Heart right ventricle (tissue), 16 donors: ENCODE measurements at places on chromosomes 7 and 10. TPM values are rescaled to one million over a fixed set of nuclear protein-coding genes. Genes with fewer than 3 reads are reported as not detected.

- H3K4me1 ChIP-seq, result no peaks in the 10 kb centered on the region
- H3K27me3 ChIP-seq, result no peaks in the 10 kb centered on the region
- H3K4me3 ChIP-seq, result no peak overlapping the region
- H3K27ac ChIP-seq, result no peak overlapping the region
- DNase-seq, result no peak
These were observed 21.5 kb downstream of the INSYN2A start for GRCh38 chr10:127174866-127175265.

GRCh38 chr7:34311591-34311990 lies 346.4 kb upstream of the NPSR1 start:
- no peaks in the 10 kb centered on the region for H3K36me3 ChIP-seq
- H3K27ac ChIP-seq, result no peak overlapping the region
- H3K4me3 ChIP-seq, result no peak overlapping the region
- no peak for DNase-seq

Gene ELOVL3
- not detected for total RNA-seq

Gene LRRC4
- 3.2 TPM for total RNA-seq

Gene KLF14
- 0.23 TPM for total RNA-seq

Gene KIAA1549
- total RNA-seq, result 1.9 TPM

Gene OPALIN
- not detected for total RNA-seq

Gene RNF32
- total RNA-seq, result 1.00 TPM

Gene BMS1
- total RNA-seq, result 13.9 TPM

GRCh38 chr10:101291331-101292193 lies 62.3 kb upstream of the LBX1 start:
- no peaks in the 10 kb centered on the region for H3K36me3 ChIP-seq
- H3K4me1 ChIP-seq, result peaks cover 11% of the 10 kb centered on the region
- DNase-seq, result peak; percentile 59
- peaks cover 68% of the 10 kb centered on the region for H3K27me3 ChIP-seq
- H3K27ac ChIP-seq, result peak overlapping the region; percentile 53
- peak overlapping the region; percentile 64 for H3K4me3 ChIP-seq

DNA sequence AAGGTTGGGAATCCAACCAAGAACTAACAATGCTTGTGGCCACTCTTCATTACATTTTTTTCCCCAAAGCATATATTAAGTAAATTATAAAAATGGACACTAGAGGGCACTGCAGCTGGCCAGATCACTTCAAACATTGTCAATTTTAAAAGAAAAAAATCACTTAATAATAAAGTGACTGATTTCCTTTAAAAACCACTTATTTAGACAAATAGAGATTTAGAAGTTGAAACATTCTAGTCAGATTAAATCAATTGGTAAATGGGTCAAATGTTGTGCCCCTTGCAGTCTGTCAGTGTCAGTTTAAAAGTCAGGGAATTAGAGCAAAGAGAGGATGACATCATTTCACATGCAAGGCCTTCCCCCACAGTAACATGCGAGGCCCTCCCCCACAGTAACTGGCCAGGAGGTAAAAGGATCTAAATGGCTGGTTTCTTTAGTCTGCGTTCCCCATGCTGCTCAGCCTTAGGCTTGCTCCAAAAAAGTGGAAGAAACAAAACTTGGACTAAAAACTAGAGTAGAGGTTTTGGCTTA lies 177.9 kb downstream of the SKAP2 start:
- H3K4me1 ChIP-seq, result no peaks in the 10 kb centered on the region
- no peak overlapping the region for H3K27ac ChIP-seq
- H3K4me3 ChIP-seq, result no peak overlapping the region
- DNase-seq, result no peak

GRCh38 chr10:65312876-65313275 lies 1613.0 kb upstream of the LRRTM3 start:
- H3K27me3 ChIP-seq, result no peaks in the 10 kb centered on the region
- no peaks in the 10 kb centered on the region for H3K4me1 ChIP-seq
- no peak for DNase-seq
- no peak overlapping the region for H3K27ac ChIP-seq

Gene LRIT1
- total RNA-seq, result not detected

Gene PHYH
- total RNA-seq, result 97.3 TPM

DNA sequence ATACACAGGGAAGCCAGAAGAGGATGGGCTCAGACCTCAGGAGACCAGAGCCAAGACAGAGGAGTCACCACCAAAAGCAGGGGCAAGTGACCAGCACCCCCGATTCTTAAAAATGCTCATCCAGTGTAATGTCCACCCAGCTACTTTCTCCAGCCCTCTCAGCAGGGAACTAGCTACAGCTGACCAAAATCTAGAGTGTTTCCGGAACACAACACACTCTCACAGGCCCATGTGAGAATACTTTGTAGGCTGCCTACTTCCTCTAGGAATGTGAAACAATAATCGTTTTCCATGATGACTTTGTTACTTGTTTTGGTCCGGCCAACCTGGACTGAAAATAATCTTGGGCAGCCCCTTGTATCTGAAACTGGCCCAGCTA lies 14.5 kb downstream of the PSAP start:
- peak; percentile 25 for DNase-seq
- no peaks in the 10 kb centered on the region for H3K27me3 ChIP-seq
- H3K36me3 ChIP-seq, result peaks cover 10% of the 10 kb centered on the region
- peak overlapping the region; percentile 90 for H3K27ac ChIP-seq
- peaks cover 99% of the 10 kb centered on the region for H3K4me1 ChIP-seq
- peak overlapping the region; percentile 10 for H3K4me3 ChIP-seq

Gene HOXA11
- not detected for total RNA-seq

- no peaks in the 10 kb centered on the region for H3K36me3 ChIP-seq
- no peak overlapping the region for H3K4me3 ChIP-seq
- no peak for DNase-seq
- H3K27ac ChIP-seq, result no peak overlapping the region
- no peaks in the 10 kb centered on the region for H3K27me3 ChIP-seq
These were observed 15.6 kb upstream of the SLC25A13 start for GRCh38 chr7:96337519-96337918.

DNA sequence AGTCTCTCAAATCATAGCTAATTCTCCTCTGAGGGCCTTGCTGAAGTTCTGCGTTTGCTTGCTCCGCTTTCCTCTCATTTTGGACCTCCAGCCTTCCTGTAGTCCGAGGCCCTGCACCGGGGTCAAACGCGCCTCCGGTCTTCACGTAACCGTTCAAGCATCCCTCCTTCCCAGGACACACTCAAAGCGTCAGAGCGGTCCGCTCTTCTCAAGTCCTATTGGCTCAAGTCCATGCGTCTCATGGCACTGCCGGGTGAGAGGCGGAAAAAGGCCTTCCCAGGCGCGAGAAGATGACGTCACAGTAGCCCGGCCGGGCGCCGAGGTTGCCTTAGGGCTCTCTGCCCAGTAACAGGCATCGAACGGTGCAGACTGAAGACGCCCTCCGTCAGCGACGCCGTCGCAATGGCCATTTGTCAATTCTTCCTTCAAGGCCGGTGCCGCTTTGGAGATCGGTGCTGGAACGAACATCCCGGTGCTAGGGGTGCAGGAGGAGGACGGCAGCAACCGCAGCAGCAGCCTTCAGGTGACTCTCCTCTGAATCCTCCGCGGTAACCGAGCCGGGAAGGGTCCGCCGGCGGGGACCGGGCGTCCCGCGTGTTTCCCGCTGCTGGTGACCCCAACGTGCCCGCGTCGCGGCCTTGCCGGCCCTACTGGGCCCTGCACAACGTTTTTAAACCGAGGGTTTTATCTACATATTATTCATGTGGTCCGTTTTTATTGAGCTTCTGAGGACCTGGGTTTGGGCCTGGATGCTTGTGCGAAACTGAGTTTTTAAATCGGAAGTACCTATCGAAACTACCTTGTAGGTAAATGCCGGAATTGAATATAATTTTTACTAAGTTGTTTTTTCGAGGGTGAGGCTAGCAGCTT lies at the start of gene NUP42:
NUP42 (plus strand) TSS at position 365 of the 870 bp plus-strand sequence; CDS start at position 403, 38 bp downstream.
- H3K4me1 ChIP-seq, result peaks cover 14% of the 10 kb centered on the region
- DNase-seq, result peak; percentile 96
- H3K4me3 ChIP-seq, result peak within 1 kb of the TSS; percentile 69
- no peaks in the 10 kb centered on the region for H3K27me3 ChIP-seq

DNA sequence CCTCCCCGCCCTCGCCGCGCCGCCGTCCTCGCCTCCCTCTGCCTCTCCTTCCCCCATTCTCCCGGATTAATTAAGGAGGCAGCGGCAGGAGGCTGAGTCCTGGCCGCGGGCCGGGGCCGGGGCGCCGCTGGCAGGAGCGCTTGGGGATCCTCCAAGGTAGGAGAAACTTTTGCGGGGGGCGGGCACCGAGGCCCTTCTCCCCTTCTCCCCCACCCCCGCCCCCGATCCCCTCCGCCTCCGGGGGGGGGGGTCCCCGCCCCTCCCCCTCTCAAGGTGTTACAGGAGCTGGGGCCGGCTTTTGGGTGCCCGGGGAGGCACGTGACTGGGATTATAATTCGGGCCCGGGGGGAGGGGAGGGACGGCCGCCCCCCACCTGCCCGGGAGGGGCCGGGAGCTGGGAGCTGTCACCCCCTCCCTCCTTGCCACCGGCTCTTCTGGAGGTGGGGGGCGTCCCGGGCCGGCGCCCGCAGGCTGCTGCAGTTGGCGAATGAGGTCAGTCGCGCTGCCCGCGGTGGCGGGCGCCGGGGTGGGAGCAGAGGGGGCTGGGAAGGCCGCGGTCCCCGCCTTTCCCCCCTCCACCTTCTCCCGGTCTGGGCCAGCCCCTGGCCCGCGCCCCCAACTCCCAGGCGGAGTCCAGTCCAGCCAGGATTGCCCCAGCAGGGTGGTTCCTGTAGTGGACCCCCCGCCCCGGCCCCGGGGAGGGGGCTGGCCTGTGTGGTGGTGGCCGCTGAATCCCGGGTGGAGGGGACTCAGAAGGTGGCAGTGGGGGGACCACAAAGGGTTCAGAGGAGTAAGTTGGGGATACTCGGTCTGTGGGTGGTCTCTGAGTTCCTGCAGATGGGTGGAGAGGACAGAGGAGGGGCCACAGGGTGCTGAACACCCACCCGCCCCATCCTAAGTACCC lies 567 bp downstream of the GTF2IRD1 start:
- no peaks in the 10 kb centered on the region for H3K36me3 ChIP-seq
- peak overlapping the region; percentile 90 for H3K27ac ChIP-seq
- H3K4me3 ChIP-seq, result peak overlapping the region; percentile 78
- peak; percentile 39 for DNase-seq
- H3K27me3 ChIP-seq, result peaks cover 25% of the 10 kb centered on the region

DNA sequence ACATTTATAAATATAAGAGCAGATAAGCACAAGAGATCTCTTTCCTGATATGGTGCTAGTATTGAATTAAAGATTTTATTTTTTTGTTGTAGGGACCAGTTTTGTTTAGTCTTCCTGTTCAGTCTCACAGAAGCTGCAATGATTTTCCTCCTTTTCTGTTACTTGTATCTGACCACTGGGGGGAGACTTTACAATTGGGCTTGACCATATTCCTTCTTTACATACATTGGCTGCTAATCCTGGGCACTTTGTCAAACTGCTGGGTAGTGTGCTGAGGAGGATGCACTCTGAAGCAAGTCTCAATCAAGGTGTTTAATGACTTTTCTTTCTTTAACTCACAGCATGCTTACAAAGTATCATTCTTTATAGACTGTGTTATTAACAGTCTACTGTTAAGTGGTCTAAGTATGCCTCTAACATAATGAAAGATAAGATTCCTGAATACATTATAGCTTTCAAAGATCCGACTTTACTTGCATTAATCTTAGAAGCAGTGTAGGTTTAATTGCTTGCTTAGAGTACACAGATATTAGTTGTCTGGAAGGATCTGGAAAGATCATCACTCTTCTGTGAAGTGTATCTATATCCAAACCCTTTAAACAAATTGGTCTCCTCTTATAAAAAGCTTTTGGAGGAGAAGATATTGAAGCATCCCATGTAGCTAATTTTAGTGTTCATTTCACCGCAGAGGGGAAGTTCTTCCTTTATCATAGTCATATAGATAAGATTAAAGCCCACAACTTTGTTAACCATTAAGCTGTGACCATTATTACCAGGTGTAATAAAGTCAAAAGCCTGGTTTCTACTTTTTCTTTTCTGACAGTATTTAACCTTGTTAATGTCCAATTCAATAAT lies 3.1 kb downstream of the PALS2 start:
- H3K4me3 ChIP-seq, result no peak overlapping the region
- no peaks in the 10 kb centered on the region for H3K27me3 ChIP-seq
- no peaks in the 10 kb centered on the region for H3K36me3 ChIP-seq

GRCh38 chr10:81866753-81867152 lies 8.2 kb upstream of the NRG3 start:
- no peaks in the 10 kb centered on the region for H3K27me3 ChIP-seq
- H3K36me3 ChIP-seq, result no peaks in the 10 kb centered on the region
- no peak overlapping the region for H3K4me3 ChIP-seq
- H3K4me1 ChIP-seq, result no peaks in the 10 kb centered on the region

DNA sequence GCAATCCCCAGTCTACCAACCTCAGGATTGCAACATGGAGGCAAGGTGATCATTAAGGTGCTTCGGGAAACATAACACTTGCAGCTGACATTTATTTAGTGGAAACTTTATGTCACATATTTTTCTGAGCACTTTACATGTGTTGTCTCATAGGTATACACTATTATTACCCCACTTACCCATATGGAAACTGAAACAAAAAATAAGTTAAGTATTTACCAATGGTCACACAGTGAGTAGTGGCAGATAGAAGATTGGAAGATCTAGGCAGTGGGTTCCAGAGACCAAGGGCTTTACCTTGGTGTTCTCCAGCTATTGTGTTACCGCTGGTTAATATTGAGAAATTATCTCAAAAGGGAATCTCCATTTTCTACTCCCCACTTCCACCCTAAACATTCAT lies 1279.1 kb upstream of the SORCS1 start:
- no peak overlapping the region for H3K4me3 ChIP-seq
- no peak for DNase-seq
- H3K27ac ChIP-seq, result no peak overlapping the region

Gene PVRIG
- total RNA-seq, result not detected

Gene CHN2
- total RNA-seq, result 23.5 TPM

Gene GIMAP4
- 68.6 TPM for total RNA-seq

Gene HOXA7
- total RNA-seq, result not detected

DNA sequence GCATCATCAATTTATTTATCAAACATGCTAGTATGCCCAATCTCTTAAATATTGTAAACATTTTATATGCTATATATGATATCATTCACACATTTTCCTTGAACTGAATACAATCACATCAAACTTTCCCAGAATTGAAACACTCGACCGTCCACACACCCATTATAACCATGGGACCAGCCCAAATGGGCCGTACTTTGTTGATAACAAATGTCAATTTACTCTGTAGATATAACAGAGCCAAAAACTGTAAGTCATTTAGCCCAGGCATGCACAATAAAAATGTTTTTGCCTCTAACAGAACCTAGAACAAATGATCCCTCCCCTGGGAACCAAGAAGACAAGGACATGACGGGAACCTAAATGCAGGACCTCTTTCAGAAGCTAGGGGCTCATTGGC lies 683 bp upstream of the ANKRD22 start:
- no peak for DNase-seq
- H3K36me3 ChIP-seq, result no peaks in the 10 kb centered on the region
- H3K27me3 ChIP-seq, result no peaks in the 10 kb centered on the region
- H3K27ac ChIP-seq, result no peak overlapping the region
